ENCODE measurements at places on chromosomes 2 and 18.

- peak; percentile 54 for DNase-seq
Observed at GRCh38 chr2:84946204-84947009, 24.6 kb upstream of the KCMF1 start.

GRCh38 chr2:112548980-112549379 is 6.7 kb downstream of the POLR1B start:
- DNase-seq = no peak

DNA sequence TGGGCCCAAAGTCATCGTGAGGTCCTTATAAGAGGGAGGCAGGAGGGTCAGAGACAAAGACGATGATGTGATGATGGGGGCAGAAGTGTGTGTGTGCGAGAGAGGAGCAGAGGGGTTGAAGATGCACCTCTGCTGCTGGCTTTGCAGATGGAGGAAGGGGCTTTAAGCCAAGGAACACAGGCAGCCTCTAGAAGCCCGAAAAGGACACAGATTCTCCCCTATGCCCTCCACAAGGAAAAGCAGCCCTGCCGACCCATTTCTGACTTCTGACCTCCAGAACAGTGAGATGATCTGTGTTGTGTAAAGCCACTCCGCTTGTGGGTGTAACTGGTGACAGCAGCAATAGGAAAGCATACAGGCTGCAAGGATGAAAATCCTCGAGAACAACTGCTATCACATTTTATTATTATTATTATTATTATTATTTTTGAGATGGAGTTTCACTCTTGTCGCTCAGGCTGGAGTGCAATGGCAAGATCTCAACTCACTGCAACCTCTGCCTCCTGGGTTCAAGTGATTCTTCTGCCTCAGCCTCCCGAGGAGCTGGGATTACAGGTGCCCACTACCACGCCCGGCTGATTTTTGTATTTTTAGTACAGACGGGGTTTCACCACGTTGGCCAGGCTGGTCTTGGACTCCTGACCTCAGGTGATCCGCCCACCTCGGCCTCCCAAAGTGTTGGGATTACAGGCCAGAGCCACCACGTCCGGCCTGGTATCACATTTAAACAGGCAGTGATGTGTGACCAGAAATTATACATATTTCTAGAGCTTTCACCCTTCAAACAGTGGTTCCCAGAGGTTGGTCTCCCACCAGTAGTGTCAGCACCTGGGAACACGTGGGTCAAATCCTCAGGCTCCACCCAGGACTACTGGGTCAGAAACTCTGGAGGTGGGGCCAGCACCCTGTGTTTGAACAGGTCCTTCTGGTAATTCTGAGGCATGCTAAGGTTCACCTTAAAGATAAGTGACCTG is 170.5 kb downstream of the TGIF1 start:
- DNase-seq = no peak

- peak; percentile 66 for DNase-seq
Observed at GRCh38 chr2:130355578-130356431, at the start of gene PTPN18. PTPN18 (plus strand) TSS chr2:130356056; CDS start chr2:130356108, 52 bp downstream.

GRCh38 chr2:104690255-104690984 is 163.5 kb upstream of the POU3F3 start:
- DNase-seq = no peak

DNA sequence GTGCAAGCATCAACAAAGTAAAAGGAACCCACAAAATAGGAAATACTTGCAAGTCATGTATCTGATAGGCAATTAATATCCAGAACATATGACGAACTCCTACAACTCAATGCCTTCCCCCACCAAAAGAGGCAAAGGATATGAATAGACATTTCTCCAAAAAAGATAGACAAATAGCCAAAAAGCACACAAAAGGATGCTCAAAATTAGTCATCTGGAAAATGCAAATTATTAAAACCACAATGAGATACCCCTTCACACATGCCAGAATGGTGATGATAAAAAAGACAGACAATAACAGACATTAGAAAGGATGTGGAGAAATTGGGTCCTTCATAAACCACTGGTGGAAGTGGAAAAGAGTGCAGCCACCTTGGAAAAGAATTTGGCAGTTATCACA is 76.4 kb downstream of the RIF1 start:
- no peak for DNase-seq

- DNase-seq = no peak
Observed at GRCh38 chr2:181072486-181073235, 92.3 kb downstream of the UBE2E3 start.

DNA sequence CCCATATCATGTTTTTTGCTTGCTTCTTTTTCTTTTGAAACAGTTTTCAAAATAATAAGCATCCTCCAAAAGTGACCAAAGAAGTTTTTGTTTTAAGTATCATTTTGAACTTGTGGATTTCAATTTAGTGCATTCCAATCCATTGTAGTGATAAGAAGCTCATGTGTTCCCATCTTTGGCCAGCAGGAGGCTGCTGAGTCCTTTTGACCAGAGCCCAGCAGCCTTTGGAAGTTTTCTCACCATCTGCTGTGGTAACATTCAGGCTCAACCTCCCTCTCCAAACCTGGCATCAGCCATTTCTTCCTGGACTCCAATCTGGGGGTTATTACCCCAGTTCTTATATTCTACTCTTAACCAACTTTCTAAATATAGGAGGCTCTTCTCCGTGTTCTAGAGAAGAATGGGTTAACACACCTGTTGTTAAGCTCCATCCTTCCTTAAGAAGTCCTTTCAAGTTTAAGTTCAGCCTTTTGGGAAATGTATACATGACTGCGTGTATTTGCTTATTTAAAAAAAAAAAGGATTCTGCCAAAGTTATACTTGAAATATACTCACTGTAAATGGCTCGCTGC is 39.0 kb upstream of the MAL start:
- DNase-seq = peak; percentile 37

DNA sequence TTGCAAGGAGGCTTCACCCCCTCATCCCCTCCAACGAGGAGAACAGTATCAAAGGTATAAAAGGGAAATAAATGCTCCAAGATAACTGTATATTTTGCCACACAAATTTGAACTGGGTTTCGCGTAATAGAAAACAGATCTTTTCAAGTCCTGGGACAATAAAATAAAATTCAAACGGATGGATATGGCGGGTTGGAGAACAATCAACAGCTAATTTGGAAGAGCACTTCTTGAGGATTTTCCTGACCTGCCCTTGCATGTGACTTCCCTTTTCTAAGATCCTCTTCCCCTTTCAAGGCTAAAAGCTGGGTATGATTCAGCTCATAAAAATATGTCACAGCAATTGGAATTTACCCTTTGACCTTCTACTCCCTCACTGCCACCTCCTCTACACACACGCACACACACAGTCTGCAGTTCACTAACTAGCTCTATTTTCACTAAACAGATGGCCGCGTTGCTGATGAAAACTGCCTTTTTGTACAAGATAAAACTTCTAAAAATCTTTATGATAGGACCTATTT is 386.9 kb downstream of the FIGN start:
- DNase-seq = peak; percentile 0

DNA sequence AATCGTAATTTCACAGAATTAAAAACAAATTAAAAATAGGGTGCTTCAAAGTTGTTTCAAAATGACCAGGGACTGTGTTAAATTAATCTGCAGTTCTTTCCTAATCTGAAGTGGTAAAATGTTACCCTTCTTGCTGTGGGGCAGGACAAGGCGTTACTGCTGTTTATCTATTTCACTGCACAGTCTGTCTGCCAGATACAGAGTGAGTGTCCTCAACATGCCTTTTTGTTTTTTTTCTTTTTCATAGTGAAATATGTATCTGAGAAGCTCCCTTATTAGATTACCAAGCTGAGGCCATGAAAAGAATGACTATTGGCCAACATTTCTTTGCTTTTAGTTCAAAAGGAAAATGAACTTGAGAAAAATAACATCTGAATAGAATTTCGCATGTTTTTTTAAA is 38.0 kb downstream of the KCTD1 start:
- no peak for DNase-seq

DNA sequence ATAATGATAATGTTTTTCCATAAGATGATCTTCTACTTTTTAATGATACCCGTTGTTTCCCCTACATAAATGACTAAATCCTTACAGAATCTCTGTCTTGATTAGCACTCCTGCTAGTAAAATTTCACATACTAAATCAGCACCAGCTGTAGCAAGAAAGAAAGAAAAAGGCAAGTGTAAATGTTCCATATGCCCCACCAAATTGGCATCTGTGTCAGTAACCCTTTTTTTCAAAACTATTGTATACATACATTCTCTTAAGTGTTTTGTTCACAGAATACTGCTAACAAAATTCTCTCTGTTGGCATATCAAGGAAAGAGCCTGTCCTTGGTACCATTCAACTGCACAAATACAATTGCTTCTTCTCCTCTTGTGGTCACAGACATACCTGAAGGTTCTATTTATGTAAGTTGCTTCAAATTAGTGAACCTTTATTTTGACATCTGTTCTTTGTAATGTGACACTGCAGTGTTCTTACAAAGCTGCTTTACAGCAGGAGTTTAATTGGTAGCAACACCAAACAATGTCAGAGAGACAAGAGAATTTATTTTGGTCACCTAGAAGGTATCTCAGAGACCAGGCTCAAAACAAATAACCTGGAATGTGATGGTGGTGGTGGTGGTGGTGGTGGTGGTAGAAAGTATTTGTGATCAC is 641.9 kb downstream of the ZEB2 start:
- no peak for DNase-seq

- peak; percentile 62 for DNase-seq
Observed at GRCh38 chr2:169131587-169132512, 62.5 kb downstream of the DHRS9 start.

- no peak for DNase-seq
Observed at GRCh38 chr2:158317642-158318041, 138.9 kb downstream of the CCDC148 start.

- DNase-seq = no peak
Observed at GRCh38 chr2:54891909-54892308, 158.3 kb downstream of the RTN4 start.

GRCh38 chr2:175626796-175627195 is 375.3 kb downstream of the LNPK start:
- DNase-seq = no peak

- no peak for DNase-seq
Observed at GRCh38 chr2:4964001-4964540, 728.1 kb upstream of the SOX11 start.

GRCh38 chr18:61502472-61502871 is 169.2 kb downstream of the CDH20 start:
- DNase-seq = no peak

GRCh38 chr2:240702640-240703011 is 11.0 kb downstream of the AQP12A start:
- no peak for DNase-seq

DNA sequence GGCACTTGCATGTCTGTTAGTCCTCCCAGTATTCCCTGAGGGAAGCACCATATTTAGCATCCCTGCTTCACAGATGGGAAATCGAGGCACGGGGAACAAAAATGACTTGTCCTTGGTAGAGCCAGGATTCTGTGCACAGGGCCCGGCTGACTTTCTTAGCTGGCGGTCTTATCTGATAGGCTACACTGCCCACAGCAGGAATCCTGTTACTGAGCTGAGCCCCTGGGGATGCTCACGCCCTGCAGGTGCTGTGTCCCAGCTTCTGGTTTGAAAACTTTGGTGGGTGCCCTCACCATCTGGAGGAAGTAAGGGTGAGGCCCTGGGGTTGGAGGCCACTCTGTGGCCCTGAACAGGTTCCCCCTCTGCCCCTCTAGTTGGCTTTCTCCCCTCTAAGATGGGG is 68.4 kb upstream of the MCFD2 start:
- no peak for DNase-seq

- DNase-seq = no peak
Observed at GRCh38 chr2:207796585-207797350, 27.1 kb upstream of the FZD5 start.

DNA sequence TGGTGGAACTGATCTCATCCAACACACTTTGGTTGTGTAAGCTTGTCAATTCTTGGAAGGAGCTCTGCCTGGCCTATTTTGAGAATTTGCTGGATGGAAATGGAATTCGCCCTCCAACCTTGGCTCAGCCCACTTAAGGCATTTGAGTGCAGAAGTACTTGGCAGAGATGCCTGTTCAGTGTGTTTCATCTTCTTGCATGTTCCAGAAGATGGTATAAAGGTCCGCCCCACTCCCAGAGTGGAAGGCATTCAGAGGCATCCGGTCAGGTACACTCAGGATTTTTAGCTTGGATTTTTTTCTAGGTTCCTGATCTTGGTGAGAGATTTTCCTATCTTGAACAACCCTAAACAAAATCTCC is 61.3 kb upstream of the TXNDC2 start:
- no peak for DNase-seq

DNA sequence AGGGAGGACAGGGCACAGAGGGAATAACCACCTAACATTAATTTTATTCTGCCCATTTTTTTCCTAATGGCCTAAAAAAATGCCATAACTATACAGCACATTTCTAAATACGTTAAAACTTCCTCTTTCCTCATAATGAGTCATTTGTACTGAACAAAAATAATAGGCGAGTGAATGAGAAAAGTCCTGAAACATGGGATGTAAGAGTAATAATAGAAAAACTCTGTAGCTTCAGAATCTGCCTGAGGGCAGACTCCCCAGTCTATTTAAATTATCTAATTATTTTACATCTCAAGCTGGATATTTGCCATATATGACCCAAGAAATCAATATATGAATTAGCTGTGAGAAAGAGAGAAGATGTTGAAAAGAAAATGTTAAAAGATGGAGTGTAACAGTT is 285.1 kb downstream of the TMX3 start:
- DNase-seq = no peak

- peak; percentile 13 for DNase-seq
Observed at GRCh38 chr2:1366546-1367134, 46.6 kb upstream of the TPO start.

DNA sequence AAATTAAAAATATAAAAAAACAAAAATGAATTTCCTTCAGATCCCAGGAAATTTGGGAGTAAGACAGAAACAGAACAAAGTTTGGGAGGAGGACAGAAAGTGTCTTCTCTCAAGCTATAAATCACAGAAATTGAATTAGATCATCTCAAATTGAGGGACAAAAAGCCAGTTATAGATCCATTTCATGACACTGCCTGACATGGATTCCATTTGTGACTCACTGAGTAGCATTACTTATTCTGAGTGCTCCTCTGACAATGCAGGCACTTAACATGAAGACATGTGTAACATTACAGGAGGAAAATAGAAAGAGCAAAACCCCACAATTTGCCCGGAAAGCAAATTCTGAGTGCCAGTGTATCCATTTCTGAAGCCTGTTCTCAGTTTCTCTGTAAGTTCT is 63.9 kb upstream of the CREB1 start:
- DNase-seq = no peak

DNA sequence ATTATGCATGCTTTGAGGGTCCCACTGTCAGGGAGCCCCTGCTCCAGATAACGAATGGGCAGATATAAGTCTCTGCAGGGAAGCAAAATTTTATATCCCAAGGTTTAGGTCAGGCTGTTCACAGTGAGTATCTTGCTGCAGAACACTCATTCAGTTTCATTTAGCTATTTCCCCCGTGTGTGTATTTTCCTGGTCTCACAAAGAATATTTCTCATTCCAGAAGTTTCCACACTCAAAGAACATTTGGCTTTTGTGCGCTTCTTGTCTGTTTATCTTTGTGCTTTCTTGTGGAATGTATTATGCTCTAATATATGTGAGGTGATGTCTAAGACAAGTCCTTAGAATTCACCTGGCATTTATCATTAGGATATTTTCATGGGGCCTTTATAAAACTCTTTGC is 140.4 kb upstream of the MMADHC start:
- DNase-seq = no peak

Data from CD4-positive, alpha-beta T cell treated with Interleukin-1 beta for 1 hour (primary cell).